ENCODE measurements at places on chromosomes 16 and 17.

DNA sequence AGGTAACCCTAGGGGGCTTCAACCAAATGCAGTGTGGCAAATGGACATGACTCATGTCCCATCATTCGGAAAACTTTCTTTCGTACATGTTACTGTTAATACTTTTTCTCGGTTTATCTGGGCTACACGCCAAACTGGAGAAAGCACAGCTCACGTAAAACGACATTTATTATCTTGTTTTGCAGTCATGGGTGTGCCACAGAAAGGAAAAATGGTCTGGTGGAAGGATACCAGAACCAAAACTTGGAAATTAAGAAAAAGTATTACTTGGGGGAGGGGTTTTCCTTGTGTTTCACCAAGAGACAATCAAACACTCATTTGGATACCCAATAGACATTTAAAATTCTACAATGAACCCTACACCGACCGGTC lies 23.6 kb downstream of the ALOX15B start:
- DNase-seq = no peak

DNA sequence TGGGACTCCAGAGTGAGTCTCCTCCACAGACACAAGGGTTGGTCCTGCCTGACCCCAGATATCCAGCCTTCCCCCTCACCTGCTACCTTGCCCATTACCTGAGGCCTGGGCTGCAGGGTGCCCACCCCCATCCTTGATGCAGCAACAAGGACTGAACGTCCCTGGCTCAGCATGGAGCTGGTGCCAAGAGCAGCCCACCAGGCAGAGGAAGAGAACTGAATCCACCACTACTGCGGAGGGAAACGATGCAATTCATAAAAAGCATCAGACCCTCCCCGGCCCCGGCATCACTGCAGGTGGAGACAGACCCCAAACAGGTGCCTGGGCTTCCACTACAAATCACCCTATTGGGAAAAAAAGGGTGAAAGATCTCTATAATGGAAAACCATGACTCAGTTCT lies 131.0 kb upstream of the TNRC6C start:
- DNase-seq = no peak

DNA sequence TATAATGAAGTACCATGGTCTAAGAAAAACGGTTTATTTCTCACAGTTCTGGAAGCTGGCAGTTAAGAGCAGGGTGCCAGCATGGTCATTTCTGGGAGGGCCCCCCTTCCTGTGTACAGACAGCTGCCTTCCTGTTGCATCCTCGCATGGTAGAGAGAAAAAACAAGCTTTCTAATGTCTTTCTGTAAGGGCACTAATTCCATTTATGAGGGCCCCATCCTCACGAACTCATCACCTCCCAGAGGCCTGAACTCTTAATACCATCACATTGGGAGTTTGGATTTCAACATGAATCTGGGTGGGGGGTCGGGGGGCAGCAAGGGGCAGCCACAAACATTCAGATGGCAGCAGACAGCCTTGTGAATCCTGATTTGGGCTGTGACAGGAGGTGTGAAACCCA lies 149.7 kb downstream of the CCDC182 start:
- no peak for DNase-seq

DNA sequence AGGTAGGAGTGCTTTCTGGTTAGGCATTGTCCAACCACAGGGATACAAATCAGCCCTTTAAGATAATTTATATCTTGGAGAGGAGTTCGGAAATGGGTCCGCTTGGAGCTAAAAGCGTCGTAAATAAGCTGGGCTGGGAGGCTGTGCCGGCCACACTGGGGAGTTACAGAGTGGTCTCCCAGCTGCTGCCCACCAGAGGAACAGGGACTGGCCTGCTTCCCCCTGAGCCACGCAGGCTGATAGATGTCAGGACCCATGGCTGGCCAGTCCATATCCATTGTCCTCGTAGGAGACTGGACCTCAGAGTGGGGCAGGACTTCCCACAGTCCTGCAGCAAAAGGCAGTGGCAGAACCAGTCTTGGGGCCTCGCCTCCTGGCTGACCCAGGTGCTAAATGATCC lies 12.6 kb upstream of the WSCD1 start:
- DNase-seq = no peak

DNA sequence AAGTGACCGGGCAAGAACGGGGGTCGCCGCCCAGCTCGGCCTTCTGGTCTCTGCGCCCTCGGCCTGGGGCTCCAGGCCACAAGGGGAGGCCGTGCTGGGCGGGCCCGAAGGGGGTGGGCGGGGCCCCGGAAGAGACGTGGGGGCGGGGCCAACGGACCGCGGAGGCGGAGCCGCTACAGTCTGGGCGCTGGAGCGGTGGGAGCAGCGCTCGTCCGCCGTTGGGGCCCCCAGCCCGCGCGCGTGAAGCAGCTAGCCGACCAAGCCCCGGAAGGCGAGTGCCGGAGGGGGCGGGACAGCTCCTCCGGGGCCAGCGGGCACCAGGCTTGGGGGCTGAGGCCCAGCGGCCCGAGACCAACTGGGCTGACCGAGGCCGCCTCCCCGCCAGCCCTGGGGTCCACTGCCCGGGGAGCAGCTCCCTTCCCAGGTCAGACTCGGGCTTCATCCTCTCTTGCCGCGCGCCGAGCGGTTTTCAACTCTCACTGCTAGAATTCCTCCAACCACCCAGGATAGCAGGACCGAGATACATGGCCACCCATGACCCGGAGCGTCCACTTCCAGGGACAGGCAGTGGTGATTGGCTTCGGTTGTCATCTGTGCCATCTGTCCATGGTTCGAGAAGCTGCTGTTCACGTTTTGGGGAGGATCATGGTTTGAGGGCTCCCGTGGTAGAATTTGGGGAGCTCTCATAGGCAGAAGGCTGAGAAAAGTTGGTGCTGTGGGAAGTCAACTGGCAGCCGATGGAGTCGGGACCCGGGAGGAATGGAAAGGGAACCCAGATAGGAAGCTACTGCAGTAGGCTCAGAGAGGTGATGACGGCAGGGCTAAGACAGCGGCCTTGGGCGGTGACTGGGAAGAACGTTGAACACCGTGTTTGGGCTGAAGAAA lies 44.6 kb upstream of the LCMT1 start:
- DNase-seq = peak; percentile 92

- DNase-seq = no peak
Observed at GRCh38 chr17:71790791-71791190, 330.0 kb upstream of the SOX9 start.

- no peak for DNase-seq
Observed at GRCh38 chr16:87173294-87173893, 143.8 kb downstream of the C16orf95 start.

DNA sequence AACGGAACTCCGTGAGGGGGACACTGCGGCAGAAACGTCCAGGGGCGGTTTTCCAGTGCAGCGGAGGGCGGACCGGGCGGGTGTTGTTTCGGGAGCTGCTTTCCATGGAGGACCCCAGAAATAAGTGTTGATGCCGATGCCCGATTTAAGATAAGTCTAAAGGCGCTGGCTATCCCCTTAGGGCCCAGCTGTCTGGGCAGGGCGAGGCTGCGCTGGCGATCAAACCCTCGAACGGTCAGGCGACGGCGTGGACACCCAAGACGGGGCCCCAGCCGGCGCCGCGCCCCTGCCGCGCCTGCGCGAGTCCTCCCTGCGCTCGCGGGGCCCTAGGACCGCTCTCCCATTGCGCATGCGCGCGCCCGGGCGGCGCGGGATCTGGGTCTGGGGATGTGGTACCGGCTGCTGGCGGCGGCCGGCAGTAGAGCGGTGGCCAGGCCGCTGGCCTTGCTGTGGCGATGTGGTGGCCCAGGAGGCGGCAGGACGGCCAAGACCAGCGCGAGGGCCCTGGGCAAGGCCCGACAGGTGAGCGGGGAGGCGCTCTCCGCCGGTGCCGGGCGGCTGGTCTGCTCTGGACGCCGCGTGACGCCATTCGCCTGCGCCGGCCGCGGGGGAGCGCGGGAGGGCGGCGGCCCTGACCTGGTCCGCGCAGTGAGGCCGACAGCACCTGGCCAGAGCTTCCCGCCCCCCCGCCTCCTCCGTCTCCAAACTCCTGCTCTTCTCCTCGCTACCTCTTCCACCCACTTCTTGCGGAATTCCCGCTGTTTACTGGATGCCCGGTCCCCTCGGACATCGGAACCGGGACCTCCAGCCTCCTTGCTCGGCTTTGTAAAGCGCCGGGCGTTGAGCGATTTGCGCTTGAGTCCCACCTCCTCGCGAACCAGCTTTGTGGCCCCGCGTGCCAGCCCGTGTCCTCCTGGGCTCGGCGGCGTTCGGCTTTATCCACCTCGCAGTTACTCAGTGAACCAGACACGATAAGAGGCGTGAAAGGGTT lies 24.0 kb downstream of the DEF8 start:
- DNase-seq = peak; percentile 97

DNA sequence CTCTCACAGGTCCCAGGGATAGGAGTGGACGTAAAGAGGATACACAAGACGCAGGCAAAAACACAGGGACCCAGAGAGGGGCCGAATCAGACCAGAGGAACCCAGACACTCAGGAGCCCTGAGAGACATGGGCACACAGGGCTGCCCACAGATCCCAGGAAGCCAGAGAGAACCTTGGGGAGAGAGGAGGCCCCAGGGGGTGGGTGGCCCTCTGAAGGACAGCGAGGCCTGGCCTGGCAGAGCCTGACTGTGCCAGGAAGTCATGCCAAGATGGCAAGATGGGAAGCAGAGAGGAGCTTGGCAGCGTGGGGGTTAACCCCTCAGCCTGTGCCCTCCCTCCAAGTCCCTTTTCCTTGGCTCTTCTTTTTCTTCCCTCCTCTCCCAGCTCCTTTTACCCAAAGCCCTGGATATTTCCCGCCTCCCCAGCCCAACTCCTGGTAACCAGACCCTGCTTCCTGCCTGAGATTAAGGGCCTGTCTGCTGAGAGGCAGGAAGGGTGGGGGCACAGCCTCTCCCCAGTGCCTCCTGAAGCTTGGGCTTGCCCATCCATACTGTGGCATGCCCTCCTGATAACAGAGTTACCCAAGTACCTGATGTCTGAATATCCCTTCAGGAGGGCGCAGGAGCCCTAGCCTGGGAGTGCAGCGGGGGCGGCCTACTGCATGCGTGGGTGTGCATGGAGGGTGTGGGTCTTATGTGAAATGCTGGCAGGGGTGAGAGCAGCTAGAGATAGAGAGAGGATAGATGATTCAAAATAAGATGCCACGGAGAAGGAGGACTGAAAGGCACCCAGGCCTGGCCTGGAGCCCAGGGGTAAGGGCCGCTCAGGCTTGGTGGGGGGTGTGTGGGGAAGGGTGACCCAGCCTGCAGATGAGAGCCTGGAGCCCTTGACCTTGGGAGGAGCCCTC lies 6.0 kb upstream of the TBX21 start:
- no peak for DNase-seq

DNA sequence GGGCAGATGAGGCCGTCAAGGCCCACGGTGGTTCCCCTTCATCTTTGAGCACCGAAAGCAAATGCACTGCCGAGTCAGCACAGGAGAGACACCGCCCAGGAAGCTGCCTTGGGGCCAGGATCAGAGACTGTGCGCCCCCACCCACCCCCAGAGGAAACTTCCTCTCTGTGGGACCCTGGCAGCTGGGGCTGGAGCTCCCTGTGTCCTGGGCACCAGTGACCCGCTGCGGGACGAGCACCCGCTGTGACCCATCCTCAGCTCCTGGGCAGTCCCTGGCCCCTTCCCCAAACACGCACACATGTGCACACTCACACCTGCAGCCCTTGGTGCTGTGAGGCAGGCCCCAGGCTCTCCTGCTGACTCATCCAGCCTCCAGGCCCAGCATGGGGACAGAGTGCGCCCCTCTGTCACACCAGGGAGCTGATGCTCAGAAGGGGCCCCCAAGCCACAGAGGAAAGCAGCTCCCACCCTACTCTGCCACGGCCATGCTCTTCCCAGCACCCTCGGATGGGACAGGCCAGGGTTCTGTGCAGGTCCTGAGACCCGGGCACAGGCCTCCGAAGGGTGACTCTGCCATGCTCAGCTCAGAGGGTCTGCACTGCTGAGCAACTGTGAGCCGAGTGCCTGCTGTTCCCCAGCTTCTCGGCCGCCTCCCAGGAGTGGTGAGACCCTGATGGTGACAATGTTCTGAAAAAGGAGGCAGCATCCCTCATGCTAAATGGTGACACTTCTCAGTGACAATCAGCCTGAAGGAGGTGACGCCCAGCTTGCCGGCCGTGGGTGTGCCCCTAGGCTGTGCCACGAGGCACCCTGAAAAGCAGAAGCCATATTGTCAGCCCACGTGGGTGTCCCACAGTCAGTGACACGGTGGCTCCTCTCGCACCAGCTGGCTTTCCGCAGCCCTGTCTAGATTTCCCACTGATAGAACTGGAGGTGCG lies 3.6 kb downstream of the PIEZO1 start:
- DNase-seq = no peak

GRCh38 chr17:48717367-48718226 lies 4.7 kb downstream of the PRAC1 start:
- DNase-seq = no peak

GRCh38 chr17:72506773-72507172 lies 386.0 kb downstream of the SOX9 start:
- DNase-seq = no peak

DNA sequence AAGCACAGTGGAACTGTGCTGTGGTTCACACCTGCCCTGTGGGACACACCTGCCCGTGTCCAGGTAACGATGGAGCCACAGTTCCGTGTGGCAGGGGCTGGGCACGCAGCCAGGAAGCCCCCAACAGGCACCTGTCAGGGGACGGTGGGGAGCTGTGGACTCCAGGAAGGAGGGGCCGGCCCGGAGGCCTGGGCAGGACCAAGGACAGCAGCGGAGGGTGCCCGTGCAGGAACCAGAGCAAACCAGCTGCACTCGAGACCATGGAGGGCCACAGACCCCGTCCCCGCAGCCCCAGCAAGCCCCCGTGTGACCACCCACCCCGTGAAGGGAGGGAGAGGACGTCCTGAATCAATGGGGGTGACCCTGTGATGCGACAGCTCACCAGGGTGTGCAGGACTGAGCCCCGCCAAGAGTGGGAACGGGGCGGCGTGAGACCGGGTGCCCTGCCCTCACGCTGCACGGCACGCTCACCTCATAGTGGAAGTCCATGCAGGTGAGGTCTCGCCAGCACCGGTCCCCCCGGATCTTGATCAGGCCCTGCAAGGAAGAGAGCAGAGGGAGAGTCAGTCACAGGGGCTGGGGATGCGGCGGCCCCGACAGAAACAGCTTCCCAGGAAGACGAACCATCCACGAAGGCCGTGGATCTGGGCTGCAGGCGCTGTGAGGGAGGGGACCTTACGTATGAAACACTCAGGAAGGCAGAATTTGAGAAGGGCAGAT lies 78.1 kb downstream of the LMF1 start:
- DNase-seq = no peak

- peak; percentile 100 for DNase-seq
Observed at GRCh38 chr17:74379495-74380085, 12.3 kb downstream of the GPR142 start.

DNA sequence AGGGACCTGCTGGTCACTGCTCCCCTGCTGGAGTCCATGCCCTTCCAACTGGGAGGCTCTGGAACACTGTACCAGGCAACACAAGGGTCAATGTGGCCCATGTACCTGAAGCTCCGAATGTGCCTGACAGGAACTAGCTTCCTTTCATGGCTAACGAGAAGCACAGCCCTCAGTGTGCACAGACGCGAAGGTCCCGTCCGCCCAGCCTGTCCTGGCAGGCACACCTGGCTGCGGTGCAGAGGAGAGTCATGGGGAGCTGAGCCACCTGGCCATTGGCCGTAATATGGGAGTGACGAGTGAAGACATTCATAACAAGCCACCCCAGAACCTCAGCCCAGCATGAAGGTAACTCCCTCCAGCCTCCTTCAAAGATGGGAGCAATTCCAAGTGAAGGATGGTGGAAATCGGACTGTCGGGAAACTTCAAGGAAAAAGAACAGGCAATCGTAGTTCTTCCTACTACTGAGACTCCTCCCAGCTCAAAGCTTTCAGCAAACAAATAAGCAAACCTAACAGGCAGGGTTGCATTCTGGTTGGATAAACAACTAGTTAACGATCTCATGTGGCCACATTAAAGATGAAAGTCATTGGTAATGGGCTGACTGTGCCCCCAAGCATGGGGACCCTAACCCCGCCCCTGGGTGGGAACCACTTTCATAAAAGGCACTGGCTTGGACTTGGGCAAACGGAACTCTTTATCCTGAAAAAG lies 13.2 kb downstream of the TMEM11 start:
- DNase-seq = no peak

- no peak for DNase-seq
Observed at GRCh38 chr17:43832168-43832975, 574 bp downstream of the MPP3 start.
